Prostate gland (tissue), 2 donors: ENCODE measurements at places on chromosomes 2 and 18.

GRCh38 chr2:3481736-3482362 is 37.5 kb downstream of the ADI1 start:
- DNase-seq = no peak

DNA sequence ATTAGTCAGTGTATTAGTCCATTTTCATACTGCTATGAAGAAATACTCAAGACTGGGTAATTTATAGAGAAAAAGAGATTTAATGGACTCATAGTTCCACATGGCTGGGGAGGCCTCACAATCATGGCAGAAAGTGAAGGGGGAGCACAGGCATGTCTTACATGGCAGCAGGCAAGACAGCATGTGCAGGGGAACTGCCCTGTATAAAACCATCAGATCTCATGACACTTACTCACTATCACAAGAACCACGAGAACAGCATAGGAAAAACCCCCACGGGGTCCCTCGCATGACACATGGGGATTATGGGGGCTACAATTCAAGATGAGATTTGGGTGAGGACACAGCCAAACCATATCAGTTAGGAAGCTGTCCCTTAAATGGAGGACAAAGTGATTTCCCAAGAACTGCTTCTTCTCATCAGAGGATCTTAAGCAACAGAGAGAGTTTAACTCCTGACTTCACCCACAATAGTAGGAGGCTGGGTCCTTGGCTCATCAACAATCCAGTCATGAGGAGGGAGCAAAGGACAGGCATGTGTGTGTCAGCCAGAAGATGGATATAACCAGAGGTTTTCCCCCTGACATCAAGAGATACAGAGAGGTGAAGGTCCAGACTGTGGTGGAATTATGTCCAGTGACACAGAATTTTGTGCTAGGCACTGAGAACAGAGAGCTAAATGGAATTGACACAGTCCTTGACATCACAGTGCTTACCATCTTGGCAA is 203.8 kb upstream of the SH3BP4 start:
- no peak for DNase-seq

DNA sequence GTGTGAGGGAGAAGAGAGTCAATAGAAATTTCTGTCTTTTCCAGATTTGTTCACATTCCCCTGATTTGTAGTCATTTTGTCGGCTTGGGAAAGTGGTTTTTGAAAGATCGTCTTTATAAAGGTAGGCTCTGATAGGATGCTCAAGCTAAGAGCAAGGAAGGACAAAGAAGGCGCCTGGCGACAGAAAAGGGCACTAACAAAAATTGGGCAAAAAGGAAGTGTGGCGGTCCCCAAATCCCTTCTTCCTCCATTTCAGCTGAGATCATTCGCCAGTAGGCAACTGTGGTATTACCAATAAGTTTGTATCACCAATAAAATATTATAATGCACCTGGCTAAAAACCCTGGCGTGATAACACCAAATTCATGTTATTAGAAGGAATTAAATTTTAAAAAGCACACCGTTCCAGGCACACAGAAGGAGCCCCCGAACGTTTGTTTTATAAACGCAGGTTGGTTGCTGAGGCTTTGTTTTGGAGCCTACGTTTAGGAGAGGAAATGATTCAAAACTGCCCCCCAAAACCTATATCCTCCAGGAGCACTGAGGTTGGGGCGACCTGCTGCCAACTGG is 756 bp upstream of the PTPN4 start:
- DNase-seq = no peak

- no peak for DNase-seq
These were observed 9.0 kb upstream of the SLC20A1 start for GRCh38 chr2:112636605-112637288.
